Aorta (tissue), 5 donors: ENCODE measurements at places on chromosomes 13 and 19. TPM values are rescaled to one million over a fixed set of nuclear protein-coding genes. Genes with fewer than 3 reads are reported as not detected.
A peak's percentile ranks its signal among the peaks of the same experiment; 100 is the strongest.

- DNase-seq: no peak
Measured at GRCh38 chr13:51957377-51958216, 53.7 kb downstream of the ATP7B start.

DNA sequence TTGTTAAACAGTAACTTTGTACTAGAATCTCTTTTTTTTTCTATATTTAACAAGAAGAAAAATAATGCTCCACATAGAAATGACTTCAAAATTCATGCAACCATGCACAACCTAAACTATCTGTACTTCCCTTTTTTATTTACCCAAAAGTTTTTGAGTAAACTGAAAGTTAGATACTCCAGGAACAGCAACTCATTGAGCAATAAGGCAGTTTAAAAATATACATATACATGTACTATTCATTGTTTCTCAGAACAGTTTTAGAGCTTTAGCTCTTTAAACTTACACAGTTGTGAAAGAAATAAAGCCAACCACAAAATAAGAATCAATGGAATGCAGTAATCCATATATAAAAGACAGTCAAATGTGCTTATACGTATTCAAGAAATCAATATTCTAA is 39.2 kb downstream of the MTMR6 start:
- no peak for DNase-seq

DNA sequence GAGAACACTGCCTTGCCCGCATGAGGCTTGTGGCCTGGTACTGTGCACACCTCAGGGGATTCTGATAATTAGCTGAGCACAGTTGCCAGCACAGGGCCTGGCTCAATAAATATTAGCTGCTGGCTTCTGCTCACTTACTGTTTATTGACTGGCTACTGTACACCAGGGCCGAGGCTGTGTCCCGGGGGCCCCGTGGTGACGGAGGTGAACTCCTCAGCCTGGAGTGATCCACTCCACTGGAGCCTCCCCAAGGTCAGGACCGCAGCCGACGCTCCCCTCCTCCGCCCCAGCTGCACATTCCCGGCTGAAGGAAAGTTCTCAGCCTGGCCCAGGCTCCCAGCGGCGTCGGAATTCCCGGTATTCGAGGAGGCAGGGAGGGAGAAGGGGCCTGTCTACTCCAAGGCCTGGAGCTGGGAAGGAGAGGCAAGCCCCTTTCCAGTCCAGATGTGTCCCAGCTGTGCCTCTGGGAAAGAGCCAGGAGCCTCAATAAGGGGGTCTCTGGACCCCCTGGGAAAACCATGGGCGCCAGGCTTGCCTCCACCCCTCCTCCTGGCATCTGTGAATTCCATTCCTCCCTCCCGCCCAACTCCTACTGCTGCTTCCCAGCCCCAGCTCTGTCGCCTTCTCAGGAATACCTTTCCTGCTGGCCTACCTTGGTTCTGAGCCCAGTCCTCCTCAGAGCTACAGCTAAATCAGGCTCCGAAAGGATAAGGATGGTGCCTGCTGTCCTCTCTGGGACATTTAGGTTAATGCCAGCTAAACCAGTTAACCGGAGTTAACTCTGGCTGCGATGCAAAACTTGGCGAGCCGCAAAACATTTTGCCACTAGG is 7.3 kb downstream of the RPS16 start:
- DNase-seq: peak; percentile 85

- DNase-seq: peak; percentile 80
Measured at GRCh38 chr13:99062593-99062992, 84.7 kb upstream of the DOCK9 start.

- DNase-seq: no peak
Measured at GRCh38 chr13:89923736-89924135, 1423.8 kb upstream of the MIR17HG start.

GRCh38 chr19:12364391-12365235 is 870 bp downstream of the ZNF442 start:
- DNase-seq: peak; percentile 75

DNA sequence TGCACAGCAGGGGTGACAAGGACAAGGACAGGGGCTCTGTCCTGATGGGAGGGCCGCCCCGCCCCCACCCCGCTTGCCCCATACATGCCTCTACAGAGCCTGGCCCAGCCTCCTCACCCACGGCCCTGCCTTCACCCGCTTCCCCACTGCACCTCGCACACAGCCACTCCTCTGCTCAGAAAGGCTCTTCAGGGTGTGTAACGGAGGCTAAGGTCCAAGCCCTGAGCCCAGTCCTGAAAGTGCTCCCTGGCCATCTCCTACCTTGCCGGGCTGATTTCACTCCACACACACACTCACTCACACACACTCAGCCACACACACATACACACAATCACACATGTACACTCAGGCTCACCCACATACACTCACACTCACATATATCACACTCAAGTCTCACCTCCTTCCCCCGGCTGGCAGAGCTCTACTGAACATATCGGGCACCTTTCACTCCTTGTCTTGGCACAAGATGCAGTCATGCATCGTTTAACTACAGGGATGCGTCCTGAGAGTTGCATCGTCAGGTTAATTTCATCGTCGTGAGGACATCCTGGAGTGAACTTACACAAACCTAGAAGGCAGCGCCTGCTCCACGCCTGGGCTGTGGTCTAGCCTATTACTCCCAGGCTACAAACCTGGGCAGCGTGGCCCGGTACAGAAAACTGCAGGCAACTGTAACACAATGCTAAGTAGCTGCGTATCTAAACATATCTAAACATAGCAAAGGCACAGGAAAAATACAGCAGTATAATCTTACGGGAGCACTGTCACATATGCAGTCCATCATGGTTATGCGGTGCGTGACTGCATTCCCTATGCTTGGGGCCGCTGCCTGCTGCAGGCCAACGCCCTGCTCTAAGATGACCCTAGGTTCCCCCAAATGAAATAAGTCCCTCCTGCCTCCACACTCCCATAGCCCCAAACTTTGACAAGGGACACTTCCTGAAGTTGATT is 13.1 kb downstream of the EPS15L1 start:
- no peak for DNase-seq

- no peak for DNase-seq
Measured at GRCh38 chr19:13082192-13083007, 20.3 kb downstream of the LYL1 start.

DNA sequence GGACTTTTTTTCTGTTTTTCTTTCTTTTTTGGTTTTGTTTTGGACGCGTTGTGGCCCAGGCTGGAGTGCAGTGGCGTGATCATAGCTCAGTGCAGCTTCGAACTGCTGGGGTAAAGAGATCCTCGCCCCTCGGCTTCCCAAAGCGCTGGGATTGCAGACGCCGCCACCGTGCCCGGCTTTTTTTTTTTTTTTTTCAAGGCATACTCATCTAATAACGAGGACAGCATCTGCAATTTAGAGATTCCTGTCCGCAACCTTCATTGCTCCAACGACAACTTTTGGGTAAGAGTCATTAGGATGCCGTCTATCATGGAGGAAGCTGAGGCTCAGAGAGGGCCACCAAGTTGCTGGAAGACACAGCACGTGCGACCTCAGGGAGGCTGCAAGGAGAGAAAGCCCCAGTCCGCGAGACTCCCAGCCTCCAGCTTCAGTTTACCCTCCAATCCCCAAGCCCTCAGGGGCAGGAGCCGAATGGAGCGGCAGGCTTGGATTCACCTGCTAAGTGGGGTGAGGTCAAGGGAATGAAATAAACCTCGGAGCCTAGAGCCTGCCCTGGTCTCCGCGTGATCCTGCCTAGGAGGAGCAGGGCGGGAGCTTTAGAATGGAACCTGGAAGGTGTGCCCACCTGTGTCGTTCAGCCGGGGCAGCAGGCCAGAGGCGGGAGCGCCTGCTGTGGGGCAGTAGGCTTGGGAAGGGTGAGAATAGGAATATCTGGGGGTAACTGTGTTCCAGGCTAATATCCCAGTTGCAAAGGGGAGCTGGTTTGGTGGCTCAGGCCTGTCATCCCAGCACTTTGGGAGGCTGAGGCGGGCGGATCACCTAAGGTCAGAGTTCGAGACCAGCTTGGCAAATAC is 676 bp upstream of the POLRMT start:
- no peak for DNase-seq

- peak; percentile 83 for DNase-seq
Measured at GRCh38 chr19:55585658-55586339, 5.2 kb upstream of the ZNF579 start.

DNA sequence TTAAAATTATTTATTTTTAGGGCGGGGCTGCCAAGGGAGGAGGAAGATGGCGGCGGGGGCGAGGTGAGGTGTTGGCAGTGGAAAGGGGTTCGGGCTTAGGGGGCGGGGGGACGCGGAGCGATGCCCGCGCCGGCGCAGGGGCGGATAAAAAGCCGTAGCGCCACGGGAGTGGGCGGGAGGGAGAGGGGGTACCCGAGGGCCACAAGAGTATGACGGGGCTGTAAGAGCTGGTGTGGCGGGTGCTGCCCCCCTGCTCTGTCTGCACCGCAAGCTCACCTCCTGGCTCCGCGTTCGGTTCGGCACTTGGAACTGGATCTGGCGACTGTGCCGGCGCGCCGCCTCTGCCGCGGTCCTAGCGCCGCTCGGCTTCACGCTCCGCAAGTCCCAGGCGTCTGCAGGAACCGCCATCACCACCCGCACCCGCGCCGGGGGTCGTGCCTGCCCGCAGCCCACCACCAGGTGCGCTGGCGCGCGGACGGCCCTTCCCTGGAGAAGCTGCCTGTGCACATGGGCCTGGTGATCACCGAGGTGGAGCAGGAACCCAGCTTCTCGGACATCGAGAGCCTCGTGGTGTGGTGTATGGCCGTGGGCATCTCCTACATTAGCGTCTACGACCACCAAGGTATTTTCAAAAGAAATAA is 265.2 kb upstream of the SGCG start:
- DNase-seq: peak; percentile 83

DNA sequence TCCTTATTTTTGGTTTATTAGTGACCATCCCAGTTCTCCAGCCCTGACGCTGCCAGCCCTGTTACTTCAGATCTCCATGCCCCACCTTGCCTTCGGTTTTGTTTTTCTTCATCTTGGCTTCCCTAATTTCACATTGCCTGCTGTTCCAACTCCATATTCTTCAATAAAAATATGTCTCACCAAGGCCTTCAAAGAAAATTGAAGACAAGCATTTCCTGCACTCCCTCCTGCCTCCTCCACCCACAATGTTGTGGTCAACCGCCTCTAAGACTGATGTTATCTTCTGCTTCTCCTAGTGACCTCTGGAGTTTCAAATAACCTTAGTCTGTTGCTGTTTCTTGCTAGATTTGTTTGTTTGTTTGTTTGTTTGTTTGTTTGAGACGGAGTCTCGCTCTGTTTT is 14.6 kb downstream of the PLD3 start:
- no peak for DNase-seq

DNA sequence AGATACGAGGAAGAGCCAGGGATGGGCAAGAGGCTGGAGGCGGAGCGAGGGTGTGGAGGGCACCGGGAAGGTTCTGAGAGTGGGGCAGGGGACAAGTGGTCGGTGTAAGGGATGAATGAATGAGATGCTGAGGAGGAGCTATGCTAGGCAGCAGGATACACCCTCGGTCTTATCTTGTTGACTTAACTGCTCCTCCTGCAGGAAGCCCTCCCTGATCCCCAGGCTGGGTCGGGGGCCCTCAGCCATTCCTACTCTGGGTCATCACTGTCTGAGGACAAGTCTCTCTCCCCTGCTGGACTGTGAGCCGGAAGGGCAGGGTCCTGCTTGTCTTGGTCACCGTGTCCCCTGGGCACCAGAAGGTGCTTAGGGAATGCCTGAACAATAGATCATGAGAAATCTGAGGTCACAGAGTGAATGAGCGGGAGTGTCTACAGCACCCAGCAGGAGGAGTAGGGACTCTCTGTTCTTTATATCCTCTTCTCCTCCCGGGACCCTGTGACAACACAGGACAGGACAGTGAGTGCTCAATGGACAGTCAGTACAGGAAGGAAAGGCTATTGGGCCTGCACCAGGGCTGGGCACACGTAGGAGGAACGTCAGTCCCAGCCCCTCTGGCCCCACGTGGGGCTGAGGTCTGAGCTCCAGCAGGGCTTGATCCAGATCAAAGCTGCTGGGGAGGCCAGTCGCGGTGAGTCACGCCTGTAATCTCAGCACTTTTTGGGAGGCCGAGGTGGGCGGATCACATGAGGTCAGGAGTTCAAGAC is 6.5 kb downstream of the NKPD1 start:
- peak; percentile 73 for DNase-seq

DNA sequence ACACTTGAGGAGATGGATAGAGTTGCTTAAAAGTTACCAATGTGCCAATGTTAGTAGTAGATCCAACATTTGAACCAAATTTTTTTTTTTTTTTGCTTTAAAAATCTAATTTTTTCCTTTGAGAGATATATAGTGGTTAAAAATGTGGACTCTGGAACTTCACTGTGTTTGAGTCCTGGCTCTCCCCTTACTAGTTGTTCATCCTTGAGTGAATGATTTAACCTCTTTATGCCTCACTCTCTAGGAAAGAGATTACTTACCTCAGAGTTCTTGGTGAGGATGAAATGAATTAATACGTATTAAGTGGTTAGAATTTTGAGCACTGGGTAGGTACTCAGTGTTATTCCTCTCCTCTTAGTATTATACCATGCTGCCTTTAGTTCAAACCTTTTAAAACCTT is 24.3 kb downstream of the PDS5B start:
- no peak for DNase-seq

GRCh38 chr13:95523598-95523997 is 28.9 kb upstream of the CLDN10 start:
- DNase-seq: no peak

GRCh38 chr13:40863723-40864122 is 74.3 kb downstream of the SLC25A15 start:
- DNase-seq: no peak

DNA sequence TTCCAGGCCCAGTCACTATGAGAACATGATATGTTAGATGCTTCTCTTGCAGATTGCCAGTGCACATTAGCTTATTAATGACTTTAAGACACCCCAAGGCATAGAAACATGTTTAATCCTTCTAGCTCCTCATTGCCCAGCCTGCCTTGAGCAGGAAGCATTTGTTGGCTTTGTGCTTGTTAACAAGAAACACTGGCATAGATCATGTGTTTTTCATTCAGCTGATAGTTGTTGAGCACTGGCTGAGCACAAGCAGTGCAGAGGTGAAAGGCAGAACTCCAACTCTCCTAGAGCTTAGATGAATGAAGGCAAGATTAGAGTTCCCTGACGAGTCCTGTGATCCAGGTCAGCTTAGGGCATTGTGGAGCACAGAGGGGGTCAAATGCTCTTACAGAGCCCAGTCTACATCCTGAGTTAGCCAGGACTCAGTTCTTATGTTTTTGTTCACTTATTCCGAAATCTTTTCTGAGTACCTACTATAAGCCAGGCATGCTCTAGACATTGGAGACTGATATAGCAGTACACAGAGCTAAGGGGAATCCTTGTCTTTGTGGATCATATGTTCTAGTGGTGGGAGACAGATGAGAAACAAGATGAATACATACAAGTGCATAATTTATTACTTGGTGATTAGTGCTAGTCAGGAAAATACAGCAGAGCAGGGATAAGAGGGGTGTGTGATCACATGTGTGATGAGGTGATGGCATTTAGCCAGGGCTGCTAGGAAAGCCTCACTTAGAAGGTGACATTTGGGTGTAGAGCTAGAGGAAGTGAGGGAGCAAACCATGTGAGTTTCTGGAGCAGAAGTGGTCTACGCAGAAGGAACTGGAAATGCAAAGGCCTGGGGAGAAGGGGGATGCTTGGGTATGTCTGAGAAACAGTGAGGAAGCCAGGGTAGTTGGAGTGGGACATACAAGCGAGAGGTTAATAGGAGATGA is 101.2 kb downstream of the WASF3 start:
- DNase-seq: no peak

Gene NOVA2
- total RNA-seq: 8.1 TPM

Gene ZNF66
- 3.7 TPM for total RNA-seq

Gene SMIM17
- total RNA-seq: 0.81 TPM

Gene ZNF799
- 5.3 TPM for total RNA-seq

Gene SHD
- total RNA-seq: not detected

Gene GPR183
- 18.7 TPM for total RNA-seq

Gene POMP
- total RNA-seq: 52.9 TPM

Gene CARS2
- 47.3 TPM for total RNA-seq

Gene KLC3
- not detected for total RNA-seq

Gene GAMT
- total RNA-seq: 16.1 TPM

Gene APOC1
- total RNA-seq: 22.2 TPM

Gene SLC10A2
- total RNA-seq: not detected
